ENCODE measurements at places on chromosomes 5 and 9.

GRCh38 chr5:126852841-126853271 lies 75.9 kb downstream of the LMNB1 start:
- DNase-seq = no peak

GRCh38 chr9:110918316-110919049 lies 119.8 kb downstream of the LPAR1 start:
- DNase-seq = no peak

GRCh38 chr9:117487555-117488175 lies 72.8 kb upstream of the ASTN2 start:
- peak; percentile 32 for DNase-seq

DNA sequence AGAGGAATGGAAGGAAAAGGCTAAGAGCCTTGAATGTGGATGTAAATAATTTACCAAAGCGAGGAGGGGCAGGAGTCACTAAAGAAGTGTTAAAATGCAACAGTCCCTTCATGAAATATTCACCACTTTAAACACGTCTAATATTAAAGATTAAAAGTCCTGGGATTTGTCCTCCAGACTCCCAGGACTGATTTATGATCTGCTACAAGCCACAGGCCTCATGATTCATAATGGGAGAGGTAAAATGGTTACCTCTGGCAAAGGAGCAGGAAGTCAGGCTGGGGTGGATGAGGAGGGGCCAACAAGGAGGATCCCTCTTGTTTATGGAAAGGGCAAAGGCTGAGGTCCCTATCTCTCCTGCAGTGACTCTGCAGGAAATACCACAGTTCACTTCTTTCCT lies 292.4 kb downstream of the TRIM32 start:
- DNase-seq = no peak

Data from CD4-positive, CD25-positive, alpha-beta regulatory T cell (primary cell).